Erythroblast (primary cell): ENCODE measurements at places on chromosomes 16 and 17.
A peak's percentile ranks its signal among the peaks of the same experiment; 100 is the strongest.

DNA sequence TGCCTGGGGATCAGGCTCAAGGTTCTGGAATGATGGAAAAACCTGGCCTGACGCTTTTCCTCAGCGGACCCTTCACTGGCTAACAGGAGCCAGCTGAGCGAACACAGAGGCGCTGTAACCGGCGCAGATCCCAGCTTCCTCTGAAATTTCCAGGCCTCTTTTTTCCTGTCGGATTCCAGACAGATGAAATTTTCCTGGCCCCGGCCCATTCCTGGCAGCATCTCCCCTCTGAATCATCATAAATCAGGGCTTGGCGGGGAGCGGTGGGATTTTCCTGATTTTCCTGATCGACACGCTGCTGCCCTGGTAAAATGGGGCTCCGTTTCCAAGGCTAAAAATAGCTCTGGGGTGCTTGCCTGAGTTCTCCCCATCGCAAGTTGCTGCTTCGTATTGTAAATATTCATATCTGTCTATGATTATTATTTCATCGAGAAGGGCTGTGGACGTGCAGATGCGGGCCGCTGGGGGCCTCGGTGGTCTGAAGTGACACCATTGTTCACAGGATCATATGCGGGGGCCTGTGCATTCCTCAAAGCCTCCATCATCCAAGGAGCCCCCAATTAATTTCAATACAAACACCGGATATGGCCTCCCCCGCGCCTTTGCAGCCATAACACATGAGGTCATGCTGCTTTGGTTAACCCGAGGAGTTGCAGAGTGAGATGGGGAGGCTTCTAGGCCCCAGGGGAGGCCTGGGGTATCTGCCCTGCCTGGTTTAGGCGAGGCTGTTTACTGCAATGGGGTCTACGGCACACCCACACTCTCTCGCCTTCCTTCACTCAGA is 45.8 kb upstream of the ETV4 start:
- DNase-seq: no peak

- DNase-seq: no peak
These were observed 444.9 kb downstream of the SOX9 start for GRCh38 chr17:72565758-72566157.

DNA sequence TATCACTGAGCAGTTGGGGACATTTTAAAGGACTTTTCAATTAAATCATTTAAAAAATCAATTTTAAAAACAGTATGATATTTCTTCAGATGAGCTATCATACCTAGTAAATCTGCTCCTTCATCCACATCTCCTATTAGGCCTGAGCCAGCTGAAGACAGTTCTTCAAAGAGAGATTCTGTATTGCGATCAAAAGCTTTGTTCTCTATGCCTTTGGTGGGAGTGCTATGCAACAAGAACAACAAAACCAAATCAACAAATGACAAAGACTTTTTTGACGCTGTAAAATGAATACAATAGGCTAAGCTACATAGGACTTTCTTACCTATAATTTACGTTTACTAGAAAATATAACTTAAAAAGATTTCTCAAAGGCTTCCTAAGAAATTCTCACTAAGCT is 106.5 kb downstream of the SPAG9 start:
- DNase-seq: no peak

DNA sequence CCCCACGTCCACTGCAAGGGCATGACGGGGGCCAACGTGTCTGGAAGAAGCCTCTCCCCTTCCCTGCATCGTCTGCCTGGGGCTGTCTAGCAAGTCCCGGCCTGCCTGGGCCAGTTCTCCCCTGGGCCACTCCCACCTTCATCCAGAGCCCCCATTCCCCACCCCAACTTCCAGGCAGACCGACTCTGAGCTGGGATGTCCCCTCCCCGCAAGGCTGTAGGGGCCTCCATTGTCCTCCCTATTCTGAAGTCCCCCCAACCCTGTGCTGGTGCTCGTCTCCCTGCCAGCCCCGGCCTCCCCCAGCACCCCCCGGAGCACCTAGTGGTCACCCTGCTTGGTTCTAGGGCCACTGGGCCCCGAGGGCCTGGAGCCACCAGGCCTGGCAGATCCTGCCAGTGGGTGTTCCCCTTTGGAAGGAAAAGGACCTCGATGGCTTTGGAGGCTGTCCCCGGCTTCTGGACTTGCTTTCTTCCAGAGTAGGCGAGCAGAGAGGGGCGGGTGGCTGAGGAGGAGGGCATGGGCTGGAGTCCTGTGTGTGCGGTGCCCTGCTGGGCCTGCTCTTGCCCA is 4.8 kb downstream of the GLIS2 start:
- DNase-seq: no peak

DNA sequence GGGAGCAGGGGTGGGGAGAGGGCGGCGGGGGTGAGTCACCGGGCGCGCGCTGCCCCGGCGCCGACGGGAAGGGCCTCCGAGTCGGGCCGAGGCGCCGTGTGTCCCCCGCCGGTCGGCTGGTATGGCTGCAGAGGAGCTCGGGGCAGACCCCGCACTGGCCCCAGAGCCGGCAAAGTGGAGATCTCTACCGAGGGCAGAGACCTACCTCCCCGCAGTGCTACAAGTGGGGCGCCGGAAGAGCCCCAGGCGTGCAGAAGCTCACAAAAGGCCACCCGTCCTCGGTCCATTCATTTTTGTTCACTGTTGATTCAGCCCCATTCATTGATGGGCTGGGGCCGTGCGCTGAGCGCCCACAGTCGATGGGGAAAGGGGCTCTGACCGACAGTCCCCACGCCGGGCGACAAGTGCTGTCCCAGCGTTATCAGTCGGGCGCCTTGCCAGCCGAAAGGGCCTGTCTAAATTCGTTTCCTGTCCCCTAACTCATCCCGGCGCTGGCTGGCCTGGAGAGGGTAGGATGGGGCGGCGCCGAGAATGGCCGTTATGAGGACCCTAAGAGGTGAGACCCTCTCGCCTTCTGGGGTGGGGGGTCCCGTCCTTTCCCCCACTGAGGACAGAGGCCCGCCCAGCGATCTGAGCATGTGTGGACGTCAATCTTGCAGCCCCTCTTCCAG is 709 bp upstream of the ENO3 start:
- peak; percentile 84 for DNase-seq
